Stimulated activated CD4-positive, alpha-beta T cell treated with anti-CD3 and anti-CD28 coated beads, Interleukin-15, amount 100 ng/mL, for 24 hours (primary cell): ENCODE measurements at places on chromosomes 5 and 9.

- no peak for DNase-seq
Measured at GRCh38 chr5:105685884-105686283, 1984.9 kb downstream of the EFNA5 start.

DNA sequence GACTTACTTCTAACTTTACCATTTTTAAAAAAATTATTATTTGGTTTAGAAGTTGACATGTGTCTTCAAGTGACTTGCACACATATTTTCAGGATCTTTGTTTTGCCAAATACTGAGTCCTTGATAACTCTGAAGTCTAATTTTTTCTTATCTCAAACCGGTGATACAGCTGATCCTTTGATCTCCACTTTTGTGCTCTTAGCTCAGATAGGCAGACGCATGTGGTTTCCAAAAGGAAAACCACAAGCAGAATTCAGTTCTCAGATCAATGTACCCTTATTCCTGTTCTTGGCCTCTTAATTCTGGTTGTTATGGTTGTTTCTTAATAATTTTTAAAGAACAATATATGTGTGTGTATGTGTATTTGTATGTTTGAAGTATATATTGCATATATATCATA lies 238.3 kb upstream of the EDIL3 start:
- no peak for DNase-seq

- no peak for DNase-seq
Measured at GRCh38 chr5:150661086-150661485, at the start of gene MYOZ3. Gene MYOZ3 (plus strand): TSS chr5:150661251. CDS start chr5:150662942, 1,691 bp downstream.

GRCh38 chr9:129619787-129620668 lies 873 bp downstream of the C9orf50 start:
- no peak for DNase-seq

DNA sequence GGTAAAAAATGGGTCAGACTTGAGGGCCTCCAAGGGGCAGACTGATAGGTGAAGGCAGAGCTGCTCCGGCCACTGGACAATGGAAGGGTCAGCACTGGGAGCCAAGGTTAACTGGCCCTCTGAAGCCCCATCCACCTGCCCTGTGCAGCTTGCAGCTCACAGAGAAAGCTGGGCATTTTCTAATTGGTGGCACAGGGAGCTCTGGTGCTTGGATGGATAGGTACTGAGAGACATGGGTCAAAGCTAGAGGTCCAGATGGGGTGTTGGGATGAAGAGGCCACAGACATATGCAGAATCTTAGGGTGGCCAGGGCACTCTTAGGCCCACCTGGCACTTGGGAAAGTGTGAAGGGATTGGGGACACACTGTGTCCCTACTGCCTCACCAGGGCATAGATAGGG lies 29.5 kb upstream of the SARDH start:
- DNase-seq = no peak

GRCh38 chr5:15937708-15938107 lies 241.9 kb downstream of the MARCHF11 start:
- DNase-seq = no peak

- DNase-seq = no peak
Measured at GRCh38 chr5:166045961-166046360, 2245.5 kb upstream of the WWC1 start.

GRCh38 chr5:56011835-56012234 lies 17.1 kb upstream of the IL6ST start:
- peak; percentile 63 for DNase-seq

DNA sequence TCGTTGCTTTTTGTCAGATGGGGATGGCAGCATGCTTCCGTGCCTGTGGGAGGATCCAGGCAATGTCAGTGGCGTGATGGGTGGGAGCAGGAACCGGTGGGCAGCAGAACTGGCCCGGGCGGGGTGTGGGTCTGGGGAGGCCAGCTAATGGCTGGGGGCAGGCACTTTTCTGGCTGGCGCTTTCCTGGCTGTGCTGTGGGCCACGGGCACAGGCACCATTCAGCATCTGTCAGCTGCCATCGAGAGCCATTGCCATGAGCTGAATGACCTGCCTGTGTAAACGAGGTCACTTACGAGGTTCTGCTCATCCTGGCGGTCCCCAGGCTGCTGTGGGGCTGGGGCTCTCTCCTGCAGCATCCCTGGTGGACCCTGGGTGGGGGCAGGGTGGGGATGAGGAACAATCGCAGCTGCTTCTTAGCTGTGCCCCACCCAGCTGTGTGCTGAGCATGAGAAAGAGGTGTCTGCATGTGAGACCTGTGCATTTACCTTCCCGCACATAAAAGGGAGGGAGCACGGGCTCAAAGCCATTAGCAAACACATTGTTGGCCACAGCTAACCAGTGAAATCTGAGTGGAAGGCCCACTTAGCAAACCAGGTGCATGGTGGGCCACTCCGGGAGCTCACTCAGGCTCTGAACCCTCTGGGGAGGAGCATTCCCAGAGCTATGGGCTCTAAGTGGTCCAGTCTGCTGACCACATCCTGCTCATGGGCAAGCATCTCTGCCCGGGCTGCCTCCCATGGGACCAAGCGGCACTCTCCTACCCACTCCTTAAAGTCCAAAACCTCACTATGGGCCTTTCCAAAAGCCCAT lies 41.3 kb upstream of the OLFM1 start:
- DNase-seq = no peak

GRCh38 chr5:77936365-77936693 lies 160.2 kb upstream of the TBCA start:
- no peak for DNase-seq

- DNase-seq = no peak
Measured at GRCh38 chr9:28707616-28708015, 1134.3 kb upstream of the C9orf72 start.

- DNase-seq = no peak
Measured at GRCh38 chr9:77982581-77983319, 48.9 kb downstream of the GNAQ start.

DNA sequence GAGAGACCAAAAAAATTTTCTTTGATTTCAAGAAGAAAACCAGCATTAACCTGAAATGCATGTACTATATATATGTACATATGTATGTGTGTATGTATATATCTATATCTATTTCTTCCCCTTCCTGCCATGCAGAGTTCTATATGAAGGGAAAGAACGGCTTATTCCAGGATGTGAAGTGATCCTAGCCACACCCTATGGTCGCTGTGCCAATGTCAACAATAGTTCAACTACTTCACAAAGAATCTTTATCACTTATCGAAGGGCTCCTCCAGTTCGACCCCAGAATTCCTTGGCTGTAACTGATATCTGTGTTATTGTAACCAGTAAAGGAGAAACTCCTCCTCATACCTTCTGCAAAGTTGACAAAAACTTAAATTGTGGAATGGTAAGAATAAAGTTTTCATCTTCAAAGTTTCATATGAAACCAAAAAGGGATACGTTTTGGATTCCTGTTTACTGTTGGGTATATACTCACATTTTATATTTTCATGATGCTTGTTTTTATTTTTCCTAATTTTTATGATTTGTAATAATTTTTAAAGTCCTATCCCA lies 56.2 kb downstream of the DENND4C start:
- DNase-seq = no peak

GRCh38 chr9:93930070-93930469 lies 25.1 kb downstream of the BARX1 start:
- no peak for DNase-seq

DNA sequence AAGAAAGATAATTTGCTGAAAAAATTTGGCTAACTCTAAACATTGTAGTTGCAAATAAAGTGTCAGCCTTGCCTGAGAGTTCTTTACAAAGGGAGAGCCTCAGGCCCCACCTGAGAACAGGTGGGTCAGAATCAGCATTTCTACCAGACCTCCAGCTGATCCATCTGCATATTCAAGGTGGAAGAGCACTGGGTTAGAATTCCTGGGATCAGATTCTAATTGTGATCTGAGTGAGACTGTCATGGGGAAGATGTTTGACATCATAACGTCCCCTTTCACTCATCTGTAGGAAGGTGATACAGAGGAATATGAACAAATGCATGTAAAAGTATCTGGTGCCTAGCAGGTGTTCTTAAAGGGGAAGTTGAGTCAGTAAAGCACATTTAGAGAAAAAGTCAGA lies 54.6 kb downstream of the FBXL7 start:
- DNase-seq = no peak

- no peak for DNase-seq
Measured at GRCh38 chr9:120532891-120533290, 47.1 kb downstream of the CDK5RAP2 start.

DNA sequence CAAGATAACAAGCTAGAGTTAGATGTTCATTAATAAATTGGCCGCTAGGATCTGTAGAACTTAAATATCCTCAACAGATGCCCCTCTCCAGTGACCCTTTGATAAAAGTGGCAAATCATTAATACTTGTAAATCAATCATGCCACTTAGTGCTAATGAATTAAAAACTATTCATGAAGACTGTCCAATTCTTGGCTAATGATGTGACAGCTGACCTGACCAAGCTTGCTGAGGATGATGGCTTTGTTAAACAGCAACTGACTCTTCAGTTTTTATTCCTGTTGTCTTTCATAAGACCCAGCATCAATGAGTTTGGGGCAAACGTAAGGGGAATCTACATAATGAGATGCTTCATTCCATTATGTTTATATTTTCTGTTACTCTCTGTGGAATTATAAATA lies 396.8 kb upstream of the NMUR2 start:
- DNase-seq = no peak

DNA sequence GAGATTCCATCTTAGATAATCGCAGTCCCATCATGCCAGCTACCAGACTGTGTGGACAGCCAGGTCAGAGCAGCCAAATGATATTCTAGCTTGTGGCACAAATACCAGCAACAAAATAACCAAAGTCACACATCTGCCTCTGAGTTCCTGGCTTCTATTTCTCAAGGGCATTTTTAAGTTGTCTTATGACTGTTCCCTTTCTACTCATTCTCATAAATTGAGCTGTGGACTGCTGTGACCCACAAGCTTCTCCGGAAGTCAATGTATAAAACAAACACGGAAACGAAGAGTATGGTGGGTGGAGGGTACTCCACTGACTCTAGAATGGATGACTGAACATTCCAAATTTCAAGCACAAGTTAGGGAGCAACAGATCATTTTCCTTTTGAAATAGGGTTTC lies 43.9 kb downstream of the PDCD1LG2 start:
- DNase-seq = no peak

DNA sequence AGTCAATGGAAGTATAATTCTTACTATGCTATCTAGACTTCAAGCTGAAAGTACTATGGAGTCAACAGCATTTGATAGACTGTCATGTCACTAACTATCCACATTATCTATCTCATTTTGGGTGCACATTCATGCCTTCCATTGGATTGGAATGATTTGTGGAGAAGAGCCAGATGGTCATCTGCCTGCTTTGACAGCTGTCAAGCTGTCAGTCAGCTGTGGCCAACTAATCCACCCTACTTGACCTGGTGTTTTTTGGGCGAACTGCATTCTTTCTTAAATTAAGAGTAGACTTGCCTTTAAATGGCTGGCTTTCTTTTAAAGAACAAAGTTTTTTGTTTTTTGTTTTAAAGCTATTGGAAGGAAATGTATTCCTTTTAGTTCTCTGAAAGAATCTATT lies 151.5 kb downstream of the DCP2 start:
- DNase-seq = no peak

- no peak for DNase-seq
Measured at GRCh38 chr5:58499941-58500340, 8.7 kb downstream of the GAPT start.
